ENCODE measurements at places on chromosomes 5 and 9.

- peak; percentile 16 for DNase-seq
Measured at GRCh38 chr5:67515762-67516161, 319.2 kb upstream of the CD180 start.

- DNase-seq, result no peak
Measured at GRCh38 chr9:100600521-100601079, 22.7 kb downstream of the CAVIN4 start.

- no peak for DNase-seq
Measured at GRCh38 chr5:152089644-152090043, 165.0 kb upstream of the GLRA1 start.

- no peak for DNase-seq
Measured at GRCh38 chr9:112532427-112532826, 45.8 kb downstream of the KIAA1958 start.

DNA sequence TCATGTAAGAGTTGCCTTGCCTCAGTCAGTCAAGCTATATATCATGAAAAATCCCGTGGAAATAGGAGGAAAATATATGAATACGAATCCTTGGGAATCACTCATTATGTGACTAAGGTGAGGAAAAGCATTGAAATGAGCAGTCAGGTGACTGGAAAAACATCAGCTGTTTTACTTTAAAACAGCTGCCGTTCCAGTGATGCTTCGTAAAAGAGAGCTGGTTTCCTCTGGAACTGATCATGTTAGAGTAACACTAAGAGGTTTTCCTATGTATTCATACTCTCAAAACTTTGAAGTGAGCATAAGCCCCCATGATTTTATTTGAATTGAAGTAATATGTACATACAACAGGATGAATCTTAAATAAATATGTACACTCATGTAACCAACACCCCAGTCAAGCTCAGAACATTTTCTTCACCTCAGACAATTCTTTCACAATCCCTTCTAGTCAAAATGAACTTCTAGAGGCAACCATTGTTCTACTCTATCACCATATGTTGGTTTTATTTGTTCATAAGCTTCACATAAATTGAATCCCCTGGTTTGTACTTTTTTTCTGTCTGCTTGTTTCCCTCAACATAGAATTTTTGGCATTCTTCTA, 107.7 kb downstream of the SLC25A46 start:
- DNase-seq, result no peak

GRCh38 chr5:31811210-31811609, 172.3 kb downstream of the PDZD2 start:
- DNase-seq, result no peak
